ENCODE measurements at places on chromosomes 4 and X.

DNA sequence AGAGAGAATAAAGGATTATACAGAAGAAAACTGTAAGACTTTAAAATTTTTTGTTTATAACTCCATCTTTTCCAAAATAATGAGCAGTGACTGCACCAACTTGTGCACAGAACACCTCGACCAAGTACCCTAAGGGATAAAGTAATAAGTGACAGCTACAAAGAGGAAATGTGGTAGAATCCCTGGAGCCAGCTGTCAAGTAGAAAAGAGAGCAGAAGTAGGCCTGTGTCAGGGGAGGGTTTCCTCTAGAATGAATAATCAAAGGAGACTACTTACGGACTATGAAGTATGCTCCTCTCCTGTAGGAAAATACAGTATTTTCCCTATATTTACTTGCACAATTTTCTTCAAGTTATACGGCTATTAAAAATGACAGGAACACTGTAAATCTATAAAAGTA lies 1.2 kb downstream of the EIF1AX start:
- no peak for DNase-seq

- DNase-seq = no peak
These were observed 78.2 kb downstream of the BEND4 start for GRCh38 chr4:42074294-42074693.

DNA sequence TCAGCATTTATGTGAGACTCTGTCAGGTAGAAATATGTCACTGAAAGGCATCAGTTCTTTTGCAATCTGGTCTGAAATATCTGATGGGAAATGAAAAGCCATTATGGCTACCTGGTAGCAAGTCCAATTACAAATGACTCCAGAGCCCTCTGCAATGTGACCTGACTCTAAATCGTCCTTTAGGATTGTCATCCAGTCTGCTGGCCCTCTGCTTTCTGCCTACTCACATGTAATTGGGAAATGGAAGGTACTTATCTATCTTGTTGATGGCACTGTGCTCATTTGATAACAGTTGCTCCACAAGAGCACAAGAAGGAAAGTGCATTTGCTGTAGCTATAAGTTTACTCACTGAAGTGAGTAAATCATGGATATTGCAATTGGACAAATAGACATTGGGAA lies 799.8 kb downstream of the RAPGEF2 start:
- DNase-seq = no peak

GRCh38 chr4:14078326-14078725 lies 450.8 kb upstream of the BOD1L1 start:
- DNase-seq = no peak

DNA sequence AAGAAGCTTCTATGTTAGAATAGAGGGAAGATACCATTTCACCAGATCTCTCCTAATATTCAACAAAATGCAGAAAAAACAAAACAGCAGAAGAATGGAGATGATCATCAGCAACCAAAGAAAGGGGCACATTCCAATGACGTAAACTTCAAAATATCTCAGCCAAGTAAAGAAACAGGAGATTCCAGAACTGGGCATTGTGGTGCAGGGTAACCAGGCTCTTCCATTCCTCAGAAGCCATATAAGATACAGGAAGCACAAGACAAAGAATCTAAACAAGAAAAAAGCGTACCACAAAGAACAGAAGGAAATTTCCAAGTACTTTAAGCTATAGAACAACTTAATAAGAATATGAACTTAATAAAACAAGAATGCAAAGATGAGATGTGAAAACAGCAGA lies 6.9 kb upstream of the ARMCX4 start:
- no peak for DNase-seq

DNA sequence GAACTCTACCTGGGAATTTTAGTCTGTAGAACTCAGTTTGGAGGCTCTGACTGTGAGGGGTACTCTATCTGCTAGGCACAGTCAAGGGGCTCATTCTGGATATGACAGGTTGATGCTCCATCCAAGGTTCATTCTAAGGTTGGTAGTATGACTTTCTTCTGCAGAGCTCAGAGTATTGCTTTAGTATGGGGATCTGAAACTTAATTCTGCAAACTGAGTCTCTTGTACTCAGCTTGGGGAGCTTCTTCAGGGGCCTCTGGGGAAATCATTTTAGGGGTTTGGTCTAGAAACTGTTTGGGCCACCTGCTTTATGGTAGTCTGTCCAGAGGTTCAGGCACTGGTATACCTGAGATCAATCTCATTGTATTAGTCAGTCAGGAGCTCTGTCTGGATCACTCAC lies 9.7 kb upstream of the TSR2 start:
- no peak for DNase-seq

- DNase-seq = no peak
These were observed 2.6 kb upstream of the CPZ start for GRCh38 chr4:8589823-8590545.

- no peak for DNase-seq
These were observed 457.5 kb upstream of the GRID2 start for GRCh38 chr4:91846233-91846632.

DNA sequence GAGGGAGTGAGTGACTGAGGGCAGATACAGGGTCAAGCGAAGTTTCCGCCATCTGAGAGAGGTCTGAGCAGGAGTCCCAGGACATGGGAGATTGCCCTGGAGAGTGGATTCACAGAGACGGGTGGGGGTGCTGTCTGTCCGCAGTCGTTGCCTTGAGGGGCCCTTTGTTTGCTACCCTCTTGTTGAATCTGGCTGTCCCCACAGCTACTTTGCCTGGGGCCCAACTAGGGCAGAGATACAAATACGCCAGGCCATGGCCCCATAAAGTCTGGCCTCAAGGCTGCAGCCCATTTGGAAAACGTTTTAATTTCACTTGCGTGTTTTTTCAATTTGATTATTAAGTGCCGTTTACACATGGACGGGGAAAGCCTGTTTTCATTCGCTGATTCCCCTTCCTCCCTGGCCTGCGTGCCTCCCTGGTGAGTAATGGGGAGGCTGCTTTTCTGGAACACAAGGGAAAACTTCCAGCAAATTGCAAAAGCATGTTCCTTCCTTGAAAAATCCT lies 134.4 kb downstream of the SMIM20 start:
- no peak for DNase-seq

DNA sequence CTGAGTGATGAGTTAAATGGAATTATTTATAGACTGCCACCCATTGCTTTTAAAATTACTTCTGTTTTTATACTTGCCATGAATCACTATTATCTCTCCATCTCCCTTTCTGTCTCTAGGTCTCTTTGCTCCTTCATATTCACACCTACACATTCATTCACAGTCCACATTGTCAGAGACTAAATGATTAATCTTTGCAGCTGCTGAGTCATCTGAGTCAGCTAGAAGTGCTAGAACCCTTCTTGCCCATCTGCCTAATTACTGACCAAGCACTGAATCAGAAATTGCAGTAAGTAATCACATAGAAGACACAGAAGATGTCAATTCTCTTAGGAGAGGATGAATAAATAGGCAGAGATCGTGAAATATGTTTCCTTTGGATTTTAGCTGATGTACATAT lies 31.6 kb upstream of the RPS6KA6 start:
- no peak for DNase-seq
